ENCODE measurements at places on chromosomes 7 and 10. TPM values are rescaled to one million over a fixed set of nuclear protein-coding genes. Genes with fewer than 3 reads are reported as not detected.

The NUTM2E gene
- not detected for total RNA-seq

The PIK3CG gene
- 5.4 TPM for total RNA-seq

The CALHM3 gene
- total RNA-seq, result 4.8 TPM

The EGR2 gene
- 0.09 TPM for total RNA-seq

The PTER gene
- not detected for total RNA-seq

The CCAR1 gene
- total RNA-seq, result 62.3 TPM

The KEL gene
- total RNA-seq, result not detected

The LIPK gene
- not detected for total RNA-seq

The FZD8 gene
- 4.9 TPM for total RNA-seq

The ARHGAP22 gene
- total RNA-seq, result 8.2 TPM

The FGFR2 gene
- 0.19 TPM for total RNA-seq

The PNLIPRP3 gene
- total RNA-seq, result not detected

The TNRC18 gene
- 15.0 TPM for total RNA-seq

The FZD1 gene
- 6.4 TPM for total RNA-seq

The ANKRD61 gene
- not detected for total RNA-seq

The ZNF33B gene
- 10.4 TPM for total RNA-seq

The IL15RA gene
- 10.3 TPM for total RNA-seq
